ENCODE measurements at places on chromosomes 13 and 19. TPM values are rescaled to one million over a fixed set of nuclear protein-coding genes. Genes with fewer than 3 reads are reported as not detected.

The MIR17HG gene
- 229 TPM for total RNA-seq

The PBX4 gene
- 4.6 TPM for total RNA-seq

The KIR3DL2 gene
- not detected for total RNA-seq

The ESD gene
- 44.1 TPM for total RNA-seq

The RFPL4A gene
- not detected for total RNA-seq

The C19orf33 gene
- not detected for total RNA-seq

The IRGQ gene
- total RNA-seq: 15.1 TPM

The RINL gene
- 42.1 TPM for total RNA-seq

The NFILZ gene
- not detected for total RNA-seq

The FGF22 gene
- total RNA-seq: 0.48 TPM

The TMIGD2 gene
- total RNA-seq: 0.44 TPM

The ZSWIM9 gene
- 12.0 TPM for total RNA-seq

The TRPC4 gene
- total RNA-seq: not detected

The ZNF491 gene
- 6.2 TPM for total RNA-seq

The TBXA2R gene
- not detected for total RNA-seq

The GARIN5A gene
- 1.00 TPM for total RNA-seq

The PINLYP gene
- total RNA-seq: 0.81 TPM

The SHANK1 gene
- total RNA-seq: 10.7 TPM

The NLRP4 gene
- 4.0 TPM for total RNA-seq

The SYNGR4 gene
- total RNA-seq: 1.0 TPM

The CEACAM4 gene
- total RNA-seq: not detected

The LSR gene
- total RNA-seq: 33.6 TPM

The WDR87 gene
- total RNA-seq: 0.09 TPM

The FBXO27 gene
- 9.6 TPM for total RNA-seq

The RNF225 gene
- 0.77 TPM for total RNA-seq

The RASGRP4 gene
- not detected for total RNA-seq

The WIZ gene
- 38.3 TPM for total RNA-seq

The SIAH3 gene
- not detected for total RNA-seq

The LGALS16 gene
- total RNA-seq: not detected

The ATP4A gene
- 0.33 TPM for total RNA-seq

The CASP14 gene
- not detected for total RNA-seq

The MYH14 gene
- total RNA-seq: not detected

The KLK7 gene
- not detected for total RNA-seq

The F2RL3 gene
- 0.10 TPM for total RNA-seq
